Activated T-cell treated with anti-CD3 and anti-CD28 coated beads, Interleukin-2, amount 50 U/mL, for 1 hour (primary cell): ENCODE measurements at places on chromosomes 2 and 18.

DNA sequence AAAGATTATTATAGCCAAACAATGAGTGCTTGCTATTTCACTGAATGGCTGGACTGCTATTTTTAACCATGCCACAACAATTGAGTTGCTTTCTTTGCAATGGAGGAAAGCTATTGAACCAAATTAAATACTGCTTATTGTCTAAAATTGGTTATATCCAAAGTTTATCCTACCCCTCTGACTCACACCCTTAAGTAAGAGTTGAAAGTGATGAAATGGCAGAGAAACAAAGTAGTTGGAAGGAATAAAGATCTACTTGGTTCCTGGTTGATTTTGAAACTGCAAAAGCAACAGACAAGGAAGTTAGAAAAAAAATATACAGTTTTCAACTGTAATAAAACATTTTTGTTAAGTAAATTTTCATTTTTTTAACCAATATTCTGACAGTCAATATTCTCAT, 47.5 kb downstream of the EML4 start:
- no peak for DNase-seq

DNA sequence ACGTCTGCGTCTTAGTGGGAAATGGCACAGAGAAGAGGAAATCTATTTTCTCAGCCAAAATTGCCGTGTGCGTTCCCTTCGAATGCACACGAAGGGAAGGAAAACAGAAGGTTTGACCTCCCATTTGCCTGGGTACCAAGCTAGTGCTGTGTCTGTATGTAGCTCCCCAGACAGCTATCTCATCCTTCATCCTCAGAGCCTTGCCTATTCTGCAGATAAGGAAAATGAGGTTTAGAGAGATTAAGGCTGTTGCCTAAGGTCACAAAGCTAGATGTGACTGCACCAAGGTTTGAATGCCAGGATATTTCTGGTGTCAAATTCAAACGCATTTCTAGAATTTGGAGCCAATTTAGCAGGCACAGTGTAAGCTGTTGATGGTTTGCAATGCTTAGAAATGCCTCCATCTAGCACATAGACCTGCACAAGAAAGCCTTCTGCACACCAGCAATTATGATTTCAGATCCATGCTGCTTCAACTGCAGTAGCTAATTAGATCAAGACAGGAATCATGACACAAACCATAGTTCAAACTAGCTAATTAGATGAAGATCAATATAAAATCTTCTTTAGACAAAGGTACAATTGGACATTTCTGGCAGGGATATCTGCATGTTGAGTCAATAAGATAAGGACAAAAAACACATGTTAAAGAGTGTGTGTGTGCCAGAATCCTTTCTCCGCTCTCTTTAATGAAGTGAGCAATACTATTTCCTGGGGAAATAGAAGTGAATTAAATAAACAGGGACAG, 115.1 kb downstream of the CMPK2 start:
- DNase-seq: no peak

DNA sequence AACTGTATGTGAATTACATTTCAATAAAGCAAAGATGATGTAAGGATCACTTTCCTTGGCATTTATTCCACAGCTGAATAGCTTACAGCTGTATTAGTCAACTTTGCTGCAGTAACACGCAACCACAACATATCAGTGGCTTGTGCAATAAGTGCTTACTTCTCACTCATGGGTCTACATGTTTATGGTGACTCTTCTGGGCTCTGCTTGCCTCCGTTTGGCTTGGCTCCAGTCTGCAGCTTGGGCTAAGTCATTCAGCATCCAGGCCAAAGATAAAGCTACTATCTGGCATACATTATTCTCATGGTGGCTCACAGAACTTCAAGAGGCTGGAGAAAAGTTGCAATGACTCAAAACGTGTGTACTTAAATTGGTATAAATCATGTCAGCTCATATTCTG, 355.0 kb downstream of the RNF144A start:
- no peak for DNase-seq

DNA sequence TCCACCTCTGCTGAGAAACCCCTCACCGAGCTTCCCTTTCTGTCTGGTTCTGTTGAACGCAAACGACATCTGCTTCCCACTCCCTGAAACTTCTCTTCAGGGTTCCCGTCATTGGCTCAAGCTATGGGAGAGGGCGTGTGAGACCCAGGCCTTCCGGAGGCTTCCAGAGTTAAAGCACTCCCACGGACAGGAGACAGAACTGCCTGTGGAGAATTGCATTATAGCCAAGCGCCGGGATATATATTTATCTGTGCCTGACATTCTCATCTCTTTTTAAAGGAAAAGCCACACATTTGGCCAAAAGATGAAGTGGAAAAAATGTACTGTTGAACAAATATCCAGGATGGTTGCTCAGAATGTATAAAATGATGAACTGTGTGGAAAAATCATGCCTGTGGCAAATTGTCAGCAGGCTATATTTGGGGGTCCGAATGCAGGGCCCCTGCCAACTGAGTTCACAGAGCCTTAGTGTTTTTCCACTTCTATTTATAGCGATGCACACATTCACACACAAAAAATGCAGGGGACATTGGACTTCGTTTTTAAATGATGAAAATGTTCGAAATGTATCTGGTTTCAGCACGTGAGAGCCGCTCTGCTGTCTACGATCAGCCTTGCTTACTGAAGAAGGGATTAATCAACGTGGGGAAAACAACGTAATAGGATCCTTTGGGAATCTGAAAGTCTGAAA, 59.5 kb downstream of the E2F6 start:
- no peak for DNase-seq

DNA sequence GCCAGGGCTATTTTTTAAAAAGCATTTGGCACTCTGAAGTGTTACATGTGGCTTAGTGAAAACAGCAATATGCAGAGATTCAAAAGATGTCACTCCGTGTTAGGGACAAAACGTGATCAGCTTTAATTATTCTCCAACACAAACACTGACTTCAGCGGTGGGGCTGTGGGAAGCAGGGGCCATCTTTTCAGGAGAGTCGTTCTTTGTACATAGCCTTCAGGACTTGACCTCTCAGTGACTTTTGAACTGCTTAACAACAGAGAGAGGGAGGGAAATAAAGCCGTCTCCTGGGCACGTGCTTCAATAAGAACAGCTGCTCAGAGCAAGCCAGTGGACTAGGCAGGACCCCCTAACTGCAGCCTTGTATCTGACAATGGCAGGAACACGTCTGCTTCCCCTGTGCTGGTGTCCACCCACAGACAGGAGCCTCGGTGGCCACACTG, 95.0 kb upstream of the HDAC4 start:
- DNase-seq: no peak

DNA sequence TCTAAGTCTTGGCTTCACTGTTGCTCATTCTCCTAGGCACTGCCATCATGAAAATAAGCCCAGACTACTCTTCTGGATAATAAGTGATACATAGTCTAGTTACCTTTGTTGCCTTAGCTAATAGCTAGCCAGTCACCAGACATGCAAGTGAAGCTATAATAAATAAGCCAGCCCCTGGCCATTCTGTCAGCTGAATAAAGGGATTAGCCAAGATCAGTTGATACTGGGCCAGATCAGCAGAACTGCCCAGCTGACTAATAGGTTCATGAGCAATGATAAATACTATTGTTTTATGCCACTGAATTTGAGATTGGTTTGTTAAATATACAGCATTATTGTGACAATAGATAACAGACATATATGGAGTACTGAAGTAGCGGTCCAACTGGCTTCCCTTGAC, 8.0 kb upstream of the C2orf69 start:
- no peak for DNase-seq

DNA sequence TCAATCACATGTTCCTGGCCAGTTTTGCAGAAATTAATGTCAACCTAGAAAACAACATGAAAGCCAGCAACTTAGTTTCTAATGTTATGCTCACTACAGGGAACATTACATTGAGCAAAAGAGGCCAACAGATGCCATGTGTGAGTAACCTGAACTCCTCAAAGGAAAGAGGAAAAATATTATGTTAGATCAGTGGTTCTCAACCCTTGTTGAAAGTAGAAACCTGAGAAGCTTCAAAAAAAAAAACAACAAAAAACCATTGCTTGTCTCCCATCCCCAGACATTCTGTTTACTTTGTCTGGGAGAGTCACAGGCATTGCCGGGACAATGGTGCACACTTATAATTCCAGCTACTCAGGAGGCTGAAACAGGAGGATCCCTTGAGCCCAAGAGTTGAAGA, 57.7 kb downstream of the METTL4 start:
- DNase-seq: no peak

- no peak for DNase-seq
These were observed 115.1 kb downstream of the DTNB start for GRCh38 chr2:25558262-25558661.

GRCh38 chr2:101097638-101098037, 53.5 kb downstream of the TBC1D8 start:
- no peak for DNase-seq
